Activated T-cell treated with anti-CD3 and anti-CD28 coated beads, Interleukin-2, amount 50 U/mL, for 1 hour (primary cell): ENCODE measurements at places on chromosomes 4 and X.

DNA sequence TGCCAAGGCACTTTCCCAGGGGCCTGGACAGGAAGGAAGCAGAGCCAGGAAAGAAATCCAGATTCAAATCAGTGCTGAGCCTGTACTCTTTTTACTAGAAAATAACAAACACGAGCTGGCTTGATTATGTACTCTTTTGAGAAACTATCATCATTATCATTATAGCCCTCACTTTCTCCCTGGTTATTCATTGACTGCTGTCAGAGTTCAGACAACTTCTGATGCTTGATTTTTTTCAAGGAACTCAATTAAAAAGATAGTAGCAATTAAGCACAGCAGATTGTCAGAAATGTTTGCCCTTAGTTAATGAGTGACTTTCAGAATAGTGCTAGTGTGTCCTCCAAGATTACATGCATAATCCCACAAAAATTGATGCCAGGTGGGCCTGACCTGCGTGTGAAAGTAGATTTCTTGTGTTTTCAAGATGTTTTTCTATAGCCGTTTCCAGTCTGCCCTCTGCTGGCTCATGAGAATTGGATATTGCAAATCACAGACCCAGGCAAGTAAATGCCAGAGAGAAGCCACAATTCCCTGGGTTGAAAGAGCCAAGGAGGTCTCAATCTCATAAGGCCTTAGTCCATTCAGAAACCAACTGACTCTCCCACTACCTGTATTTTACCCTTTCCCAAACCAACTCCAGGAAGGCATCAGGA, 14.3 kb upstream of the PNPLA4 start:
- DNase-seq: no peak

DNA sequence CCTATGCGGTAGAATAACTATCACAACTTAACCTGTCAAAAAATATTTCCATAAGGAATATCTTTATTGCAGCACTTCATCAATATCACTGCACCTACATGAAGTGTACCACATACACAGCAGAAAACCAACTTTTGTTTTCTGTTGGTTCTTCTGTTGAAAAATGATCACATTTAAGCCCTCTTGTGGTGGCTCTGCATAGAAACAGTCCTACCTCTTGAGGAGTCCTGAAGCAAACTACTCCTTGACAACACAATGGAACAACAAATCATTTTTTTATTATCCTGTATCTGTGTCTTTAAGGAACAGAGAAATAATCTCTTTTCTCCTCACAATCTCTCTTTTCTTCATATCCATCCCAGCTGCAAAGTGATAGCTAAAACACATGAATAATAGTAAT, 39.8 kb upstream of the ATOH1 start:
- no peak for DNase-seq

- no peak for DNase-seq
Measured at GRCh38 chr4:71198958-71199357, 139.9 kb upstream of the SLC4A4 start.

- DNase-seq: no peak
Measured at GRCh38 chr4:73751166-73751565, 10.8 kb downstream of the CXCL8 start.

- no peak for DNase-seq
Measured at GRCh38 chr4:100244347-100244746, 54.1 kb upstream of the DDIT4L start.

- no peak for DNase-seq
Measured at GRCh38 chr4:55907469-55907868, 41.3 kb upstream of the CEP135 start.

DNA sequence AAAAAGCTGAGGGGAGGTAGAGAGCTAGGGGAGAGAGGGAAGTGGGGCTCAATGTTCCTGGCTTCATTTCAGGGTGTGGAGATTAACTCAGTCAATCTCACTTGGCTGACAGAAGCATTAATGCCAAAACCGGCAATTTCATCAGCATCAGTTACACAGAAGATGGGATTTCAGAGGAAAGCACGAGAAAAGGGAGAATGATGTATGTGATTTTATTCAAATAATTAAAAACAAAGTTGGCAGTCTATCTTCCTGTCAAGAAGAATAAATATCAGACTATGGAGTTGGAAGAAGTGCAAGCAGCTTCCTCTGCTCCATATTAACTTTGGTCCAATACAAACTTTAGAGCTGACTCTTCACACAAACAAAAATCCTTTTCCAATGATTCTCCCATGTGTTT, 29.6 kb upstream of the HCCS start:
- no peak for DNase-seq
